ENCODE measurements at places on chromosomes 3 and 15. TPM values are rescaled to one million over a fixed set of nuclear protein-coding genes. Genes with fewer than 3 reads are reported as not detected.

Gene CLDN16
- not detected for total RNA-seq

Gene C2CD4A
- 0.16 TPM for total RNA-seq

GRCh38 chr15:85306946-85307686, 73.3 kb upstream of the AKAP13 start:
- no peak for DNase-seq
- no peaks in the 10 kb centered on the region for H3K36me3 ChIP-seq
- no peak overlapping the region for H3K27ac ChIP-seq
- H3K4me3 ChIP-seq, result no peak overlapping the region
- H3K27me3 ChIP-seq, result no peaks in the 10 kb centered on the region

Gene OR5K2
- total RNA-seq, result not detected

Gene SSR3
- total RNA-seq, result 109 TPM

Measured in right atrium auricular region (tissue), 2 donors.